ENCODE measurements at places on chromosomes 11 and 22.

GRCh38 chr11:2991452-2992233 lies 486 bp downstream of the NAP1L4 start:
- DNase-seq = no peak

DNA sequence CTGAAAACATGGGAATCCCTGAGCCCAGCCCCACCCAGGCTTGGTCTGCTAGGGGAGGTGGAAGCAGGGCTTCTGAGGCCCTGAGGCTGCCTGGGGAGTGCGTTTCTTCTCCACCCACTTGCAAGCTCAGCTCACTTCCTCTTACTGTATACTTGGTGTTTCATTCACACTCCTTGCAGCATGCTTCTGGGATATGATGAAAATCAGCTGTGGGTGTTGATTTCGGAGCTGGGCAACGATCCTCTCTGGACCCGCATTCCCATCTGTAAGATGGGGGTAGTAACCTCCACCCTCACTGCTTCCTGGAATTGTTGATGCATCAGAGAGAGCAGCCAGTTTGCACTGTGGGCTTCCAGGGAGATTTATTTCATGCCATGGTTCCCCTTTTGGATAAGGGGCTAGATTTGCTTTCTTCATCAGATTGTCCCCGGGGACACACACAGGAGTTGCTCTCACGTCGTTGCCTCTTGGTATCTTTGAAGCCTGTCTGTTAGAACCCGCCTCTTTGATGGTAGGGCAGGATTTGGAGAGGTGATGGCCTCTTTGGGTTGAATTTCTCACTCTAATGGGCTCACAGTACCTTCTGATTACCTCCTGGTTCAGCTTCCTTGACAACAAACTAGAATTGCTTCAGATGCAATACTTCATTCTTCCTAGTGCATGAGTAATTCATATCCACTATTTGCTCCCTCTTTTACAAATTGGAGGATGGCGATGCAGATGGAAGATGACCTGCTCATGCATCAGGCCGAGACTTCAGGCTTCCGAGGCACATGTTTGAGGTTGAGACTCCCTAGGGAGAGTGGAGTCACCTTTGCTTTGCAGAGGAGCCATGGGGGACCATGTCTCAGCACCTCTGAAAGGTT lies 40.4 kb downstream of the BCR start:
- DNase-seq = peak; percentile 79

DNA sequence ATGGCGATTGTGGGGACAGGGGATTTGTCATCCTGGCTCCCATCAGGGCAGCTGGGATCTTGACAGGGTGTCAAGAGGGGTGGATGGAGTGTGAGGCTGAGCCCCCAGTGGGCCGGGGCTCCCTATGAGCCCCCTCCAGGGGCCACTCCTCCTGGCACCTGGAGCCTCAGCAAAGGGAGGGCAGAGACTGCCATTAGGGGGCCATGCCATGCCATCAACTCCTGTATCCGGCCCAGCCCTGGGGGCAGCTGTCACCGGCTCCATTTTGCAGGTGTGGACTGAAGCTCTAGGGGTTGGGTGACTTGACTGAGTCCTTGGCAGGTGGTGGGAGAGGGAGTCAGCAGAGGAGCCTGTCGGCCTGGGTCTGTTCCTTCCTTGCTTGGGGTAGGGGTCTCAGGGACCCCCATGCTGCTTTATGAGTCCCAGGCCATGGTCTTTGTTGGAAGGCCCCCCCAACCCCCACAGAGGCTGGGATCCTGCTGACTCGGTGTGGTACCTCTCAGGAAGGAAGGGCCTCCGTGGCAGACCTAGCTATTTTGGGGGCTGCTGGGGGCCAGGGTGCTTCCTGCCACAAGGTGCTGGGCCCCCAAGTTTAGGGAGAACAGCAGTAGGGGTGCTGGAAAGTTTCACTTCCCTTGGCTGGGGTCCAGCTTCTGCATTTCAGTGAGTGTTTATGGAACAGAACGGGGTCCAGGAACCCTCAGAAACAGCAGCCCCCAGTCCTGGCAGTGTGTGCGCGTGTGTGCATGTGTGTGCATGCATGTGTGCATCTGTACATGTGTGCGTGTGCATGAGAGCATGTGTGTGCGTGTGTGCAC lies 1.5 kb downstream of the ACY3 start:
- no peak for DNase-seq

DNA sequence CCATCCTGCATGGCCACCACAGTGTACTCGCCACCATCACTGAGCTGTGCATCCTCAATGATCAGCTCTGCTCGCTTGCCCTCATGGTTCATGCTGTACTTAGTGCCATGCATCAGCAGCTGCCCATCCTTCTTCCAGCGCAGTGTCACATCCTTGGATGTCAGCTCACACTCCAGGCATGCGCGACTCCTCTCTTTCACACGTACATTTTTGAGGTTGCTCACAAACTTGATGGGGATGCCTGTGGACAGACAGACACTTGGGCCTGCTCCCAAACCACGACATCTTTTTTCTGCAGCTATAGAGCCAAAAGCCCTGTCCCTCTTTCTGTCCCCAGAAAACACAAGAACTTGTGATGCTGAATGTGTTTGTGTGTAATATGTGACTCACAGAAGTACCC lies 10.5 kb downstream of the IGSF22 start:
- no peak for DNase-seq

DNA sequence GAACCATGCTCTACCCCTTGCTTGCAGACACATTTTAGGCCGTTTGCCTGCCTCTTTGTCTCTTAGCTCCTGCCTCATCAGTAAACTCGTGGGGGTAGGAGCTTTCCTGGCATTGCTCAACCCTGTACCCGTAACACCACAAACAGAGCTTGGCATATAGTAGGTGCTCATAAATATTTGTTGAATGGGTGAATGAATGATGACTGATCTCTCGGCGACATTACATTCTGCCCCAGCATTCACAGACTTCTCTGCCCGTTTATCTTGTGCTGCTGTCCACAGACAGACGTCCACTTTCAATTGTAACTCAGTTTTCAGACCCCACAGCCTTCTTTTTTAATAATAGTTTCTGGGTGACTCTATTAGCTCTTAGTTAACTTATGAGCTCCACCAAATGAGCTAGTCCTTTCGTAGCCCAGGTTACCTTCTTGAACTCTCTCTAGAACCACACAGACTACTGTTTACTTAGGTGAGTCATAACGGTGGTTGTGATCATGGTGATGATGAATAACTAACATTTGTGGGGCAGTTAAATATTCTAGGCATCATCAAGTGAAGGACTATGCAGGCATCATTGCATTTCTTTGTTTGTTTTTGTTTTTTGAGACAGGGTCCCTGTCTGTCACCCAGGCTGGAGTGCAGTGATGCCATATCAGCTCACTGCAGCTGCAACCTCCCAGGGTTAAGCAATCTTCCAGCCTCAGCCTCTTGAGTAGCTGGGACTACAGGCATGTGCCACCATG lies 188.4 kb downstream of the ADAMTS15 start:
- no peak for DNase-seq

- no peak for DNase-seq
Observed at GRCh38 chr11:42237701-42238235, 778.3 kb upstream of the LRRC4C start.

DNA sequence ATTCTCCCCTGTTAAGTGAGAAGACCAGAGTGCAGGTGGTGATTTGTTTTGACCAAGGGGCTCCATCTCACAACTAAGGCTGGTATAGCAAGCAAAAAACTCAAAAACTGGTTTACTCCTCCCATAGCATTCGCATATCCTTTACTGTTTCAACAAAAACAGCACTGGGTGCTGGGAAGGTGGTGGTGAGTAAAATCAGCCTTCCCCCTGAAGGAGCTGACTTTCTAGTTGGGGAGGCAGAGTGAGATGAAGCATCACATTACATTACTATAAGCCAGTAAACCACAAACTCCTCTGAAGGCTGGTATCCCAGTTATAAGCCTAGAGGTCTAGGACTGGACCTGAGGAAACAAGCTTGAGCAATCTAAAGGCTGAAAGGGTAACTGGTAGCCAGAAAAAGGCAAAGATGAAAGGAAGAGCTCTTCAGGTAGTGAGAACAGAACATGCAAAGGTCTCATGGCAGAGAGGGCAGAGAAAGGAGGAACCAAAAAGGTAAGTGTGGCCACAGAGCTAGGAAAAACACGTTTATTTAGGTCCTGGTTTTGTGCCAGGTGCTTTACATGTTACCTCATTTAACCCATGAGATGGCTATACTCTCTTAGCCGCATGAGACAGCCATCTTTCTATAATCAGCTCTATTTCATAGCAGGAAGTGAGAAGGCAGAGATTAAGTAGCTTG lies 22.3 kb downstream of the TMEM123 start:
- DNase-seq = peak; percentile 54

- DNase-seq = no peak
Observed at GRCh38 chr11:110830747-110831146, 118.5 kb upstream of the ARHGAP20 start.

- peak; percentile 61 for DNase-seq
Observed at GRCh38 chr11:10455637-10456487, 798 bp downstream of the AMPD3 start.

- peak; percentile 42 for DNase-seq
Observed at GRCh38 chr11:111409915-111410314, 30.8 kb upstream of the POU2AF1 start.

DNA sequence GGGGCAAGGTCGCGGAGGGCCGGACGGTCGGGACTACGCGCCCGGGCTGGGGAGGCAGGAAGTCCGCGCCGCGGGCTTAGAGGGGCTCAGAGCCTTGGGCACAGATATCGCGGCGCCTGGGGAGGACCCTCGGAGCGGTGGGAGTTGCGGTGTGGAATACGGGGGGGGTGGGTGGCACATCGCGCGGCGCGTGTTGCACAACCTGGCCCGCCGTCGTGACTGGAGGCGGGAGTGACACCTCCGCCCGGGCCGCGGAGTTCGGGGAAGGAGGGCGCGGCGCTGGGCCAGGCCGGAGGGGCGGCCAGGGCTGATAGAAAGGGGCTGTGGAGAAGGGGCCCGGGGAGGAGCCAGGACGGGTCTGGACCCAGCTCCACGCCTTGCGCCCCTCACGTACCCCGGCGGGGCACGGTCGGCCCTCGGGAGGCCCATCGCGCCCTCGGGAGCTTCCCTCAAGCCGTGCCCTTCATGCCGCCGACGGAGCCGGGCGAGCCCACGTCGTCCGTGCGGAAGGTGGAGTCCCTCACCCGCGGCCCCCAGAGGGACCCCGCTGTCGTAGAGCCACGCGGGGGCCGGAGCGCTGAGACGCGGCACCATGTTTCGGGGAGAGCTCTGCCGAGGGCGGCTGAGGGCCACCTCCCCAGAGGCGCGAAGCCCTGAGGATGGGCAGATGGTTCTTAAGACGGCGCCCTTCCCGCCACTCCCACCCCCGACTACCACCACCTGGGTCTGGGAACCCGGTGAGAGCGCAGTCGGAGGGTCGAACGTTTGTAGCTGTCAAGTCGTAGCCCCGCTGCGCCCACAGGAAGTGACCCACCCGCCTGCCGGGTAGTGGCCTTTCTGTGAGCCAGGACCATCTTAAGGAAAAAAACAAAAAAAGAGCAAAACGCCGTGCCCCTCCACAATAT lies 729 bp downstream of the IL17RA start:
- no peak for DNase-seq

GRCh38 chr11:126419801-126420697 lies 64.6 kb downstream of the ST3GAL4 start:
- DNase-seq = peak; percentile 100

GRCh38 chr22:30460147-30460546 lies 11.7 kb downstream of the SEC14L3 start:
- no peak for DNase-seq

DNA sequence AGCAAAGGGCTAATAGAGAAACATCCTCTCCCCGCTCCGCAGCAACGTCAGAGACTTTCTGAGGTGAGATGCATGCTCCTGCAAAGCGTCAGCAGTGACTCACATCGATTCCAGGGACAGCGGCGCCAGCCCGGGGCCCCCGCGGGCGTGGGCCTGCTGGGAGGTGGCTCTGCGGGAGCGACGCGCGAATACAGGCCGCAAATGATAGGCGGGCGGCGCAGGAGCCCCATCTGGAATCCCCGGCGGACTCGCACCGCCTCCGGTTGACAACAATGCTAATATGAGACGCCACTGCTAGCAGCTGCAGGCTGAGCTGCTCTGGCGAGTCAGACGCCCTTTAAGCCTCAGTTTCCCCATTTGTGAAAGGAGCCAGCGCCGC lies 557 bp downstream of the RANGAP1 start:
- DNase-seq = no peak

DNA sequence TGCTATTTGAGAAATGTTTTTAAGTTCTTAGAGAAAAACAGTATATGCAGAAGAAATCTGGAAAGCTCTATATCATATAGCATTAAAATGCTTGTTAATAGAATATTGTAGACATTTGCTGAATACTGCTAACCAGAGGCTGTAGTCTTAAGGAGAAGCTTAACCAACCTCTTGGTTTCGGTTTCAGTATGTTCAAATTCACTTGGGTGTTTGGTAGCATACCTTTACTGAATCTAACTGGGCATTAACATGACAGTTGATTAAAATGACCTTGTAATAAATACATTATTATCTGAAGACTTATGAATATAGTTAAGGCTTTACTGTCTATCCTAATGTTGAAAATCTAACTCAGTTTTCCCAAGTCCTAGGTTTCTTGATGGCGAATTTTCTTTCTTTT lies 5.4 kb downstream of the PCF11 start:
- DNase-seq = no peak

- no peak for DNase-seq
Observed at GRCh38 chr11:39965701-39966100, 1493.8 kb downstream of the LRRC4C start.

DNA sequence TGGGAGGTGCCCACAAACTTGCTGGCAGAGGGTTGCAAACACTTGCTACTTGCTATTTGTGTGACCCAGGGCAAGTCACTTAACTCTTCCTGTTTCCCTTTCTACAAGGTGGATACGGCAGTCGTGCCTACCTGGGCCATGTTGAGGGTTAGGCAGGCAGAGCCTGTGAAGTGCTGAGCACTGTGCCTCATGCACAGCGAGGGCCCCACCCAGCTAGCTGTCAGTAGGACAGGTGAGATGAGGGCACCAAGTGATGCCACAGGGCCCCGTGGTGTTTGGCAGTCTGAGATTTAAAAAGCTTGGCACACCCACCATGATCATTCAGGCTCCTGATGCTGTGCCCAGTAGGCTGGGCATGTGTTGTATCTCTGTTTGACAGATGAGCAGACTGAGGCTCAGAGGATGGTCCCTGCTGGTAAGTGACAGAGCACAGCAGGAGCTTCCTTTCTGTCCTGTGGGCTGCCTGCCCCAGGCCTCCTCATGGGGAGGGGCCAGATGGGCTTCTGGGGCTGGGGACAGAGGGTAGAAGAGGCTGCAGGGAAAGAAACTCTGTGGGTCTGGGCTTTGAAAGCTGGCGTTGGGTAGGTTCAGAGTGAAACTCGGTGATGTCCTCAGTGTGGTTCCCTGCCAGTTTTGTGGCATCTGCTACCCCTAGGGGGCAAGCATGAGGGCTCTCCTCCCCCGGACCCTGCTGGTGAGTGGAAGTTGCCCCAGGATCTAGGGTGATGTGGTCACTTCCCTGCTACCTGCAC lies 59.3 kb downstream of the TSPAN18 start:
- no peak for DNase-seq

GRCh38 chr11:82890936-82891335 lies 9.3 kb downstream of the PRCP start:
- DNase-seq = peak; percentile 58

GRCh38 chr22:41578114-41578513 lies 11.5 kb downstream of the PMM1 start:
- DNase-seq = no peak

GRCh38 chr11:16494918-16495691 lies 138.8 kb upstream of the SOX6 start:
- DNase-seq = no peak
